Sigmoid colon (tissue), 7 donors: ENCODE measurements at places on chromosomes 5 and 9. TPM values are rescaled to one million over a fixed set of nuclear protein-coding genes. Genes with fewer than 3 reads are reported as not detected.

- DNase-seq = no peak
These were observed 28.0 kb upstream of the ADAM19 start for GRCh38 chr5:157603333-157604190.

- no peak for DNase-seq
These were observed 51.0 kb upstream of the FYB1 start for GRCh38 chr5:39270225-39270848.

GRCh38 chr5:116439905-116440304, 134.7 kb downstream of the SEMA6A start:
- DNase-seq = no peak

- no peak for DNase-seq
These were observed 45.7 kb downstream of the DPYSL3 start for GRCh38 chr5:147464211-147464610.

DNA sequence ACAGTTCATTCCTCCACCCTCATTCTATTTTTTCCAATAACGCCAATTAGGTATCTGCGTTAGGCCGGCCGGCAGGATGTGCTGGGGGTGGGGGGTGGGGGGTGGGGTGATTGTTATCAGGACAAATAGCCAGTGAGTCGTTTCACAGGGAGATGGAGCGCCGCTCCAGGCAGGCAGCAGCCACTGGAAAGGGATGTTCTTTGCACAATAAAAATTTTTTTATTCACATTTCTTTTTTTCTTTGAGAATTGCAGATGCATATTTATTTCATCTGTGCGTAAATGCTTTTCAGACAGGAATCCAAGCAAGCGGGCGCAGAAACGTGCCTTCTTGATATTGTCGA, 4.1 kb downstream of the LMX1B start:
- no peak for DNase-seq

DNA sequence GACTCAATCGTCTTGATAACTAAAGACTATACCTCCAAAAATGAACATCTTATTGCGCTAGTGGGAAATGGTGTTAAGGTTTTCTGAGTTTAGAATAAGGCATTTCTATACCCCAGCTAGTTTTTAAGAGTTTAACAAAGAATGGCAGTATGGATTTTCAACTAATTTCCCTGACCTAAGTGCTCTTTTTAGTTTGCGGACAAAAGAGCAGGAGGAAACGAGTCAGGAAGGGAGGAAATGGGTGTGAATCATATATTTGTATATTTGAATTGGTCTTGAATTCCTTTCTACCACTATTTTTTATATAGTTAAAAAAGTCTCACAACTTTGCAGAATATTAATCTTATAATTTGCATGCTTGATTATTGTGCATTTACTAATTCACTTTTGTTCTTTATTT, 516.3 kb upstream of the ZNF608 start:
- no peak for DNase-seq

- no peak for DNase-seq
These were observed 86.5 kb upstream of the PLPP1 start for GRCh38 chr5:55621229-55621628.

- no peak for DNase-seq
These were observed 316.2 kb upstream of the HAPLN1 start for GRCh38 chr5:84036842-84037241.

DNA sequence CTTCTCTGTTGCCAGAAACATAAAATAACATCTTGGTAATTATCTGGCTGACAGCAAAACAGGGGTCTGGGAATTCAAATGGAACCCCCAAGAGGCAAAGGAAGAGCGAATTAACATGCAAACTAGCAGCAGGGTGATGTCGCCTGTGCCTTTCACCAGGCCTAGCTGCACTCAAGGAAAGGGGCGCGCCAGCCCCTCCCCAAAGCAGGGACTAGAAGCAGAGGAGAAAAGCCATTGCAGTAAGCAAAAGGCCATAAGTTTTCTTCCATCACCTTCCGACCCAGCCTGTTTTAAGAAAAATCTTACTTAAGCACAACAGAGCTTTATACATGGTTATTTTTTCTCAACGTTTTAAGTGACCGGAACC, 539 bp downstream of the POC5 start:
- DNase-seq = no peak

DNA sequence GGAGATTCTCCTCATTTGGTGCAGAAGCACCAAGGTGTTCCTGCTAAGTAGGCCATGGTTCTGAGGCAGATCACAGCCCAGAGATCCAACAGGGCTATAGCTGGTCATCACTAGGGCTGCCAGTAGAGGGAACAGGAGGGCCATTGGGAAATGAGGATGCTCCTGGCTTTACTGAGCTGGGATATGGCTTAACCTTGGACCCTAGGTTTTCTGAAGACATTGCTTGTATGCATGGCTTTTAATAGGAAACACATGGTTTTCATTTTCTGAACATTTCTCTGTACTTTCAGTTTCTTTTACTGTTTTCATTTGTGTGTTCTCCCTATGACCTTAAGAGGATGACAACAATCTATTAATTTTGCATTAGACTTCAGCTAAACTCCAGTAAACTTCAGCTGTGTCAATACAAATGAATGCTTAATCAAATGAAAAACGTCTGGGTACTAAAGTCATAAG, at the start of gene IFNW1:
IFNW1 (minus strand) TSS at position 406 of the 456 bp plus-strand sequence; CDS start at position 144, 262 bp downstream.
- no peak for DNase-seq

DNA sequence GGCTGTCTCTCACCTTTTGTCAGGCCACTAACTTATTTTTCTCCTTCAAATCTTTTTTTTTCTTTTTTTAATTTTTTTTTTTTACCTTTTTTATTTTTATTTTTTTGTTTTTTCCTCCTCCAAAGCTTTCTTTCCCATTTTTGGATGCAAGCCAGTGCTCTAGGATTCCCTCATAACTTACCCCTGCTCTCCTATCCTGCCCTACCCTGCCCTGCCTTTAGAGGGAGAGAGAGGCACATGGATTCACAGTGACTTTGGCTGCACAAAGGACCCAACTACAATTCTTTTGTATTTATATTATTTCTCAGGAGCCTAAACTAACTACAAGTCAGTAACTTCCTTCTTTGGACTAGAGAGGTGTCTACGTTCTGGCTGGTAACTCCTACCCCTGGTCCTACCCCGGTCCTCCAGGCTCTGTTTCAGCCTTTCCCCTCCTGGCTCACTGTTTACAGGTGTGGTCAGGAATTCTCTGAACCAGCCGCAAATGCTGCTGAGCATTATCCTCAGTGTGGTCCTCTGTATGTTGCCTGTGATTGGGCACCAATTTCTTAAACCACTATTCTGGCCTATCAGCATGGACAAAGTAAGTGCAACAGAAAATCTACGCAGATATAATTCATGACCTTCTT, 8.4 kb upstream of the RUSC2 start:
- peak; percentile 79 for DNase-seq

- DNase-seq = no peak
These were observed 12.8 kb downstream of the FGFR4 start for GRCh38 chr5:177099422-177100093.

DNA sequence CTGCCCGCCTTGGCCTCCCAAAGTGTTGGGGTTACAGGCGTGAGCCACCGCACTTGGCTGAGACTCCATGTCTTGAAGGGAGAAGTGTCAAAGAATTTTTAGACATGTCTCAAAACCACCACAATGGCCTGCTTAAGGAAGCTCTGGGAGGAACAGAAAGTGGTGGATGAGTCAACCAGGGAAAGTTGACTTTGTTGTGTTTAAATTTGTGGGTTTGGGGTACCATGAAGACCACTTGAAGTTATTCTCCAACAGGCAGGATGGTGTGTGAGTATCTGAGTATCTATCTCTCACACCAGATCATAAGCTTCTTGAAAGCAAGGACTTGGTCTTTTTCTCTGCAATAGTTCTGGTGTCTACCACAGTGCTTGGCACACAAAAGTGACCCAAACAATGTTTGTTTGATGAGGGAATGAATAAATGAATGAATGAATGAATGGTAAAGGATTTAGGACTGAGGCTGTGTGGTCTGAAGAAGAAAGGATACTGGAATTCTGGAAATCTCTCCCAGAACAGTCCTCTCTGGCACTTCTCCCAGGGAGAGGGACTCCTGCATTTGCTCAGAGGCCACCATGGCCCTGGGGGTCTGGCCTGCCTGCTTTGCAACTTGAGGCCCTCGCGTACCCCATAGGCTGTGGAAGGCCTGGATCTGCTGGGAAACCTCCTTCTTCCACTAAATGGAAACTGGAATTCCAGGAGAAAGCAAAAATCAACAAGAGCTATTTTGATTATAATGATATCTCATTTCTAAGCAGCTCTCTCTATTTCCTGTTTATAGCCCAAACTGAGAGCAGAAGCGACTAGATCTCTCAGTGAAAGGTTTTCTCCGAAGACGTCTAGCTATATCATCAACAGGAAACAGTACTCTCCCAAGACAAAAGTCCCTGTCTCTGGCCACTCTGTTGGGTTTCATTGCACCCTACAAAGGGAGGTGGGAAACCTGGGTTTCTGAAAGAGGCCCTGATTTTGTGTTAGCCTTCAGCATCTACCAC, 187.9 kb downstream of the PALM2AKAP2 start:
- no peak for DNase-seq

GRCh38 chr5:1065143-1065750, 46.6 kb downstream of the SLC12A7 start:
- no peak for DNase-seq

DNA sequence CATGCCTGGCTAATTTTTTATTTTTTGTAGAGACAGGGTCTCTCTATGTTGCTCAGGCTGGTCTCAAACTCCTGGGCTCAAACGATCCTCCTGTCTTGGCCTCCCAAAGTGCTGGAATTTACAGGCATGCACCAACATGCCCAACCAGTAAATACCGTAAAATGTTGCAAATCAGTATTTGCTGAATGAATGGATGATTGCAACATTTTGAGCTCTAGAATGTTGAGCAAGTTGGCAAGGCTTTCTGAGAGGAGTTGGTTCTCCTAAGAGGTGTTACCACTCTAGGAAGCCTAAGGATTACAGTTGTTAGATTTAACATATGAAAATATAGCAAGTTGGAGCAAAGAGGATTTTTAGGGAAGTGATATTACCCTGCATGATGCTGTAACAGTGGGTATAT, 15.6 kb upstream of the DMXL1 start:
- no peak for DNase-seq

DNA sequence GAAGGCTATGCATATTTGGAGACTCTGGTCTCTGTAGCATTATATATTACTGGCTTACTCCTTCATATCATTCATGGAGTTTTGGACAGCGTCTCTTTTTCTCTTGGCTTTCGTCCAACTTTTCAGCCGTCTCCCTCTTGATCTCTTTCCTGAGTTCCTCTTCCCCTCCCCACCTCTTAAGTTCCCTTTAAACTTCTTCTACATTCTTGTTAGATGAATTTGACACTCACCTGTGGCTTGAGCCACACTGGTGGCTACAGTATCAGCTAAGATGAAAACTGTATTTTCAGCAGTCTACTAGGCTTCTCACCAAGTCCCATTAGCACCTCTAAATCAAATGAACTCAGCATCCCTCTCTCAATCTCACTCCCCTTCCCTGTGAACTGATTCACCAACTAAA, 128.1 kb downstream of the STARD4 start:
- DNase-seq = no peak

GRCh38 chr9:38358390-38359296, 33.9 kb upstream of the ALDH1B1 start:
- DNase-seq = peak; percentile 39

- DNase-seq = peak; percentile 32
These were observed 395.2 kb upstream of the IRX4 start for GRCh38 chr5:2277886-2278285.

- no peak for DNase-seq
These were observed 251.2 kb upstream of the RORB start for GRCh38 chr9:74245866-74246497.

GRCh38 chr9:121288673-121289025, 20.7 kb downstream of the GSN start:
- no peak for DNase-seq

DNA sequence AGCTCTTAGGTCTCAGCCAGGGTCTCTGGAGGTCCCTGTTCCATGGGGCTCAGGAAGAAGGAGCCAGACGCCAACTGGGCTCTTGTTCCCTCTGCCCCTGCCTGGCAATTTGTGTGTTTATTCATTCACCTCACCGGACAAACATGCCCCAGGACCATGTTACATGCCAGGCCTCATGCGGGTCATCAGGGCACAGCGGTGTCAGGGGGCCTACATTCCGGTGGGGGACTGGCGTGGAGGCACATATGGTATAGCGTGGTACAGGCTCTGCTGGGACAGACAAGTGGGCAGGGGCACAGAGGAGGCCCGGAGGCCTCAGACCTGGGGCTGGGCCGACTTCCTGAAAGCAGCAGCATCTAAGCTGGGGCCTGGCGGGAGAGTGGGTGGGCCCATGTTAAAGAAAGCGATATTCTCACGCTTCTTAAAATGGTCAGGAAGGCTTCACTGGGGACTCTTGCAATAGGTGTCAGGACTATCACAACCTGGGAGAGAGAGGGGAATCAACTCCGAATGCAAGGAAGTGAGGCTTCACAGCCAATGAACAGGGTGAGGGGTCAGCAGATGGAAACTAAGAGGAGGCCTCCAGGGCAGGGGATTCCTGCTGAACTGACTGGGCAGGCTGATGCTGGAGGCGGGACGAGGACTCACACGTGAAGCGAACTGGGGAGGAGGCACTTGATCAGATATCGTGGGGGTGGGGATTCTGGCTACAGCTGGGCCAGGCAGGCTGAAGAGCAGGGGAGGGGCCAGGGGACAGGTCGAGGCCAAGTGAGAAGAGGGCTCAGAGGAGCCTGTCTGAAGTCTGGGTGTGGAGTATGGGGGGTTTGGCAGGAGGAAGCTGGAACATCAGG, 41.9 kb downstream of the NCS1 start:
- no peak for DNase-seq

- DNase-seq = no peak
These were observed 368.6 kb downstream of the DMRTA1 start for GRCh38 chr9:22815246-22815645.

- DNase-seq = no peak
These were observed 28.4 kb upstream of the DUSP1 start for GRCh38 chr5:172799416-172799815.

DNA sequence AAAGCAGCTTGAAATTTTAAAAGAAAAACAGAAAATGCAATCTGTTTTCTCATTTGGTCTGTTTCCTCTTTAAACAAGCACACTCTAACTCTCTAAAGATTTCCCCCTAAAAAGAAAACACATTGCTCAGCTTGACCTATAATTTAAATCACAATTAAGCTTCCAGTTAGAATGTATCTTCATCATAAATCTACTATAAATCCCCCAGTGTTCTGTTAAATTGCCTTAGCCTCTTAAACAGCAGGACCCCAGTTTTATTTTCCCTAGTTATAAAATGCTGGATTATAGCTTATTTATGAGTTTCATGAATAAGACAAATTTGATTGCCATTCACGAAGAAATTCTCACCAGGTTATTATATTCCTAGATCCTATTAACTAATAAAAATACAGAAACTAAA, 8.6 kb upstream of the SMC2 start:
- DNase-seq = no peak

GRCh38 chr5:5242056-5242455, 101.9 kb downstream of the ADAMTS16 start:
- DNase-seq = no peak

- no peak for DNase-seq
These were observed 55.9 kb downstream of the DAP start for GRCh38 chr5:10704949-10705621.

The PDE6A gene
- 2.8 TPM for polyA plus RNA-seq

The SOWAHA gene
- polyA plus RNA-seq = 33.8 TPM

The MLANA gene
- polyA plus RNA-seq = not detected

The OR2K2 gene
- polyA plus RNA-seq = not detected

The PCDHGB4 gene
- not detected for polyA plus RNA-seq

The SLC34A1 gene
- polyA plus RNA-seq = 0.04 TPM

The ZNF354C gene
- polyA plus RNA-seq = 1.4 TPM

The CBY3 gene
- not detected for polyA plus RNA-seq

The LRRC70 gene
- not detected for polyA plus RNA-seq

The MPDZ gene
- polyA plus RNA-seq = 4.0 TPM

The PITX1 gene
- polyA plus RNA-seq = 7.2 TPM

The GALNT12 gene
- polyA plus RNA-seq = 23.6 TPM

The FOXI1 gene
- polyA plus RNA-seq = not detected

The TMOD1 gene
- 1.6 TPM for polyA plus RNA-seq

The PCDHGB2 gene
- polyA plus RNA-seq = 0.51 TPM

The ANGPTL2 gene
- polyA plus RNA-seq = 0.69 TPM

The IL12B gene
- polyA plus RNA-seq = not detected

The GZMA gene
- 4.2 TPM for polyA plus RNA-seq
